ENCODE measurements at places on chromosomes 5 and 9.

DNA sequence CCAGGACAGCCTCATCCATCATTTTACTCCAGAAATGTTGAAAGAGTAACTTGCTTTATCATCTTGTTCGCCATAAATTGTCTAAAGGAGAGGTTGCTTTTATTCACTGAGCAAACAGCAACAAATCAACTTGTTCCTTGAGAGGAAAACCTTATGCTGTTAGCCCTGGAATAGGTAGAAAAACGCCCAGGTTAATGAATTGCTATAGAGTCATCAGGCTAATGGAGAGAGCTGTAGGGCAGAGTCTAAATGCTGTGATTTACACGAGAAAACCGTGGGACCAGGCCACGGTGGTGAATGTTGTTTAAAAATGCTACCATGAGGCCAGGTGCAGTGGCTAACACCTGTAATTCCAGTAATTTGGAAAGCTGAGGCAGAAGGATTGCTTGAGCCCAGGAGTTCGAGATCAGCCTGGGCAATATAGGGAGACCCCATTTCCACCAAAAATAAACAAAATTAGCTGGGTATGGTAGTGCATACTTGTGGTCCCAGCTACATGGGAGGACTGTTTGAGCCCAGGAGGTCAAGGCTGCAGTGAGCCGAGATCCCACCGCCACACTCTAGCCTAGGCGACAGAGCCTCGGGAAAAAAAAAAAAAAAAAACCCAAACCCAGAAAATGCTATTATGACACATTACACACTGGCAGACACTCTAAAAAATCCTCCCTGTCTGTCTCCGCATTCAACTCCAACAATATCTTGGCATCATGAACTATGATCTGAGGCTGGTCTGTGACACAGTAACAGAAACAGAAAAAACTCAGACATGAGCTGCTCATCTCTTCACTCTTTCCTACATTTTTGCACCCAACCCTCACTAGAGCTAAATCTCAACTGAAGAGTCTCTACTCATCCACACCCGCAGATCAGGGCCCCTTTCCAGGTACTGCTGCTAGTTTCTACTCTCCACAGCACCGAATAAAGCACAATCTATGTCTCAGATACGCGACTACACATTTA is 118.6 kb upstream of the RETREG1 start:
- DNase-seq: no peak

GRCh38 chr5:122656160-122656559 is 118.7 kb upstream of the SNX2 start:
- DNase-seq: no peak

GRCh38 chr9:110399983-110400382 is 62.3 kb upstream of the TXNDC8 start:
- no peak for DNase-seq

DNA sequence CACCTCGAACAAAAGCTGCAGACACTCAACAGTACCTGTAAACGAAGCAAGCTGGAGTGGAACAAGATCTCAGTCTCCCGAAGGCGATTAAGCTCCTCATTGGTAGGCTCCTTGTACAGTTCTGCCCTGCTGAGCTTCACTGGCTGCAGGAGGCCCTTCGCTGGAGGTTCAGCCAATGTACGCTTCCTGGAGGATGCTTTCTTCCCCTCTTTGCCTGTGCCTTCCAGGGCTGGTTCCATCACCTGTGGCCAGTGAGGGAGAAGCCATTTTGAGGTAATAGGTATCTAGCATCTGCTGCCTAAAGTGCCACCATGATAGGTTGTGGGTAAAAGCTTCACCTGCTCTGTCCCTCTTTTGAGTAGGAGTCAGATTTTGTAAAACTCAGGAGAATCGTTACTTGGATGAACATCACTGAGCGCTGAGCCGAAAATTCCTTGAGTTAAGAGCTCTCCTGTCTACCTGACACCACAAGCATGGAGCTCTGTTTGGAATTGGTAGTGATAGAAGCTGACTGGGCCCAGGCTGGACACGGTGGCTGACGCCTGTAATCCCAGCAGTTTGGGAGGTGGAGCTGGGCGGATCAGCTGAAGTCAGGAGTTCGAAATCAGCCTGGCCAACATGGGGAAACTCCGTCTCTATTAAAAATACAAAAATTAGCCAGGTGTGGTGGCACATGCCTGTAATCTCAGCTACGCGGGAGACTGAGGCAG is 1.4 kb downstream of the NOL6 start:
- DNase-seq: no peak

- DNase-seq: no peak
These were observed 247.5 kb upstream of the TMEM161B start for GRCh38 chr5:88515881-88516819.

- DNase-seq: no peak
These were observed 93.8 kb upstream of the EPB41L4A start for GRCh38 chr5:112512901-112513300.

DNA sequence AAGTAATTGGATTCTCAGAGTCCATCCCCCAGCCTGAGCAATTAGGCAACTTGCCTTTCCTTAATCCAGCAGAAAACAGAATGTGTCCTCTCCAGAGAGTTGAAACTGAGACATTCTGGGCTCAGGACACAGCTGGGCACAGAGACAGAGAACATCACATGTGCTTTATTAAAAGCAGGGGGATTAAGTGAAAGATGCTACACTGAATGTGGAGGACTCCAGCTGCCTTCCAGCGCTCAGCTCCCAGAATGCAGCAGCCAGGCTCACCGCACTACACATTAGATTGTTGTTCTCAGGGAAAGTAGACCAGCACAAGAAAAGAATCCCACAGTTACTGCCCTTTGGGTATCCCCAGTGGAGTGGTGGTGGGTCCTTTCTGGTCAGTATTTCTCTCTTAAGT is 141.6 kb upstream of the IL12B start:
- DNase-seq: no peak

GRCh38 chr9:116687074-116687753 is at the start of gene TRIM32:
TSS of gene TRIM32 (plus strand) at chr9:116687305. CDS start at chr9:116697743, 10,438 bp downstream.
- no peak for DNase-seq

Measured in RCC 7860 (cell line).